ENCODE measurements at places on chromosomes 7 and 10. TPM values are rescaled to one million over a fixed set of nuclear protein-coding genes. Genes with fewer than 3 reads are reported as not detected.

- DNase-seq, result peak; percentile 74
Observed at GRCh38 chr10:95841661-95842498, 65.9 kb upstream of the CC2D2B start.

PPP1R9A gene
- 15.6 TPM for total RNA-seq

DNA sequence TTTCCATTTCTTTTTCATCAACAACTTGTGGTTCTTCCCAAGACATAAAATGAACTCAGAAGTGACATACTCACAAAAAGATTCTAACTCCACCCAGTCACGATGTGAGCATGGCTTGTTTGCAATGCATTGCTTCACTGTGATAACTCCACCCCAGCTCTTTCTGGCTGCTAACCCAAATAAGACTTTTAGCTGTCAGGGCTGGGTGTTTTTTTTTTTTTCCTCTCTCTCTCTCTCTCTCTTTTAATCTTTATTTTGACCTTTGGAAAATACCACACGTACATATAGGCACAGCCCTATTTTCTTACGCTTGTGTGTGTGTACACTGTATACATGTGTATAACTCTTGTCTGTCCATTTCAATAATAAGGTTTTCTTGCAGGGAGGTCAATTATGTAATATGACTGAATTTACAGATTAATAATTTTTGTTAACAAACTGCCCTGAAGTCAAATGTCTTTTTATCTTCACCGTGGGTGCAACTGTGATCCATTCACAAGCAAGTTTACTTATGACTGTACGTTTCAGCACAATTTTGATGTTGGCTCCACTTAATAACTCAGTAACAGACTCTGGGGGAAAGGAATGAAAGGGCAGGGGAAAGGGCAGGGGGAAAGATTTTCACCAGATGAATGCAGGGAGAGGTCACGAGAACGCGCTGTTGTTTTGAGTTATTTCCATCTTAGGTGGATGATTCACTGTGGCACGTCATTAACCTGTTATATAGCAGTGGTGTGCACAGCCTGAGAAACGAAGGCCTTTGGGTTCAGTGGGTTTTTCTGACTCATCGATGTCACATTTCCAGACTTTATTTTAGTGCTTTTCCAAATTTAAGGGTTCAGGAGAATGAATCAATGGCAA, 49.1 kb downstream of the APBB1IP start:
- DNase-seq, result no peak

MACC1 gene
- not detected for total RNA-seq

GRCh38 chr7:28988810-28989209, 30.7 kb upstream of the TRIL start:
- peak; percentile 68 for DNase-seq

- DNase-seq, result peak; percentile 56
Observed at GRCh38 chr10:104614245-104614831, 26.8 kb upstream of the SORCS3 start.

DNA sequence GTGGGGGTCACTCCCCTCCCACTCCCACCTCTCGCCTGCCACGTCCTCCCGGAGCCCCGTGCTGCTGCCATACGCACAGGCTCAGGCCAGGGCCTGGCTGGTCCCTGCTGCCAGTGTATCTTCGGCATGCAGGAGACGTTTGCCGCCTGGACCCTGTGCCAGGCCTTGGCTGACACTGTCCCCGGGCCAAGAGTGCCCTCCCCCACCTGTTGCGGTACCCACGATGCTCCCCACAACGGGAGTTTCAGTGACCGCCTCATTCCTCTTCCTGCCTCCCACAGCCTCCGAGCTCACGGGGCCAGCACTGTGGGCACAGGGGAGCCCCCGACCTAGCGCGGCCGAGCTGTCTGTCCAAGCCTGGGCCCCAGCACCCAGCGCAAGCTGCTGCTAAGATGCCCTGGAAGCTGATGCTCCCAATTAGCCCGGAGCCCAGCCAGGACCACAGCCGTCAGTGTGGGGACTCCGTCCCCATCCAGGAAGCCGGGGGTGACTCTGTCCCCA, 7.4 kb downstream of the TTYH3 start:
- no peak for DNase-seq
